ENCODE measurements at places on chromosomes 1 and 21.

- no peak for DNase-seq
Observed at GRCh38 chr1:93450321-93450720, 2.4 kb downstream of the FNBP1L start.

- DNase-seq, result no peak
Observed at GRCh38 chr1:3881193-3881480, 18.9 kb downstream of the C1orf174 start.

GRCh38 chr1:55478742-55479141 is 263.6 kb upstream of the USP24 start:
- peak; percentile 32 for DNase-seq

DNA sequence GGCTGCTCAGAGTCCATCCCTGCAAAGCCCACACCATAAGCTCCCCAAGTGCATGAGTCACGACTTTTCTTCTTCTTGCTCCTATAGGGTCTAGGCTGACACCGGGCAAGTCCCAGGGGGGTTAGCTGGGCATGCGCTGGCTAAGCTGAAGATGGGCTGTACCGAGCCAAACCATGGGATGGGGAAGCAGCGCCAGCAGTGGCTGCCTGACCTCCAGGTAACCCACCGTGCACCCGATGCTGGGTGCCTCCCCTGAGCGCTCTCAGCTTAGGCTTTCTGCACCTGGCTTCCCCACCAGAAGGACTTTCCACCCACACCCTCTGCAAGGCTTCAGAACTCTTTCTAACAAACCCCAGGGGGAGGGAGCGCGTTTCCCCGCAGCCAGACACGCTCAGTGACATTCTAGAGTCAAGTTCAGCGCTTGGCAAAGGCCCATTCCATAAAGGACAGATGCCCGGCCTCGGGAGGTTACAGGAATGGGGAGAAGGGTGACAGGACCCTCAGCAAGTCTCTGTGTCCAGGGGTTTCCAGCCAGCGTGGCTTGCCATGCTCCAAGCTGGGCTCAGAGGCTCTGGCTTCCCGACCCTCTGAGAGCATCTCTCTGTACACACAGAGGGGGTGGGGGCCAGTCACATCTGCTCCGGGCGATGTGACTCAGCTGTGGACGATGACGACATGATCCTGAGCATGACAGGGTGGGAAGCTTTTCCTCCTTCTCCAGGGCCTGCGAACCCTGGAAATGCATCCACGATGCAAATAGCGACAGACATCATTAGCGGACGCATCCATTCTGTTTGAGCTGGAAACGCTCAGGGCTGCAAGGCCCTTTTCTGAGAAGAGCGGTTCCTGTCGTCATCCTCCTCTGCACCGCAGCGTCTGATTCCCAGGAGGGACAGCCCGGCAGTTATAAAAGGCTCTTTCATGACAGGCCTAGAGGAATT is 107.8 kb downstream of the SIK1 start:
- no peak for DNase-seq

DNA sequence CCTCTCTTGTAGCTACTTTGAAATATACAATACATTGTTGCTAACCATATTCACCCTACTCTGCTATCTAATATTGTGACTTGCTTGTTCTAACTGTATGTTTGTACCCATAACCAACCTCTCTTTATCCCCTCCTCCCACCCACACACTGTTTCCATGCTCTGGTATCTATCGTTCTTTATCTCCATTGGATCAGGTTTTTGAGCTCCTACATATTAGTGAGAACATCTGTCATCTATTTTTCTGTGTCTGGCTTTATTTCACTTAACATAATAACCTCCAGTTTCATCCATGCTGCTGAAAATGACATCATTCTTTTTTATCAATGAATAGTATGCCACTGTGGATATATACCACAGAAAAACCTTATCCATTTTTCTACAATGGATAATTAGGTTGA is 1230.1 kb downstream of the PLA2G4A start:
- no peak for DNase-seq

DNA sequence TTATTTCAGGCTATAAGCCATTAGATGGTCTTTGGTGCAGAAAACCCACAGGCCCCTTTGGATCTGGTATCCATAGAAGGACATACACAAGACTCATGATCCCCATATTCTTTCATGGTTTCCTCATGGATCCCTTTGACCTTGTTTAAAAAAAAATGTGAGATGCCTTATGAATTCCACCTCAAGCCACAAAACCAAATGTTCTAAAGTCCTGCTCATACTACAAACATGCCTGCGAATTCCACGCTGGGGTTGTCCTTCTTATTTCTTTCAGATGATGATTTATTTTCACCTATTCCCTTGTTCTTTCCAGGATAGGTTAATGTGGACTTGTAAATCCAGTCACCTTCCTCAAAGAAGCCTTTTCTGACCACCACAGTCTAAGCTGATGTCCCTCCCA is 256.9 kb upstream of the DPYD start:
- no peak for DNase-seq

- DNase-seq, result no peak
Observed at GRCh38 chr1:161324020-161324419, 9.8 kb downstream of the SDHC start.

All from GM23338 (cell line).